Stimulated activated CD4-positive, alpha-beta T cell treated with anti-CD3 and anti-CD28 coated beads, Interleukin-4, amount 100 ng/mL, for 4 hours (primary cell): ENCODE measurements at places on chromosomes 2 and 18.

DNA sequence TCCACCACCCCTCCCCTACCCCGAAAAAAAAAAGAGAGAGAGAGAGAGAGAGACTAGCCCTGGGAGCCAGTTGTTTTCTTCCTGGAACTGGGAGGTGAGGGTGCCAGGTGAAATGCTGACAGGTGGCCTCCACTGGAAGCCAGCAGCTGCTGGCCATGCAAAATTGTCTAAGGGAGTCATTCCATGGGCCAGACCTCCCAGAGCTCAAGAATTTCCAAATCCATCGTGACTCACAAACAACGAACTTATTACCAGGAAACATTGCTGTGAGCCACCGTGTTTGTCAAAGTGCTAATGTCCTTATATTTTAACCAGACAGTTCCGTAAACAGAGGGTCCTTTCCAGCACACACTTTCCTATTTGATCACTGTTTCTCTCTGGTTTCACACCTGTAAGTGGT, 68.5 kb upstream of the PID1 start:
- DNase-seq, result no peak

DNA sequence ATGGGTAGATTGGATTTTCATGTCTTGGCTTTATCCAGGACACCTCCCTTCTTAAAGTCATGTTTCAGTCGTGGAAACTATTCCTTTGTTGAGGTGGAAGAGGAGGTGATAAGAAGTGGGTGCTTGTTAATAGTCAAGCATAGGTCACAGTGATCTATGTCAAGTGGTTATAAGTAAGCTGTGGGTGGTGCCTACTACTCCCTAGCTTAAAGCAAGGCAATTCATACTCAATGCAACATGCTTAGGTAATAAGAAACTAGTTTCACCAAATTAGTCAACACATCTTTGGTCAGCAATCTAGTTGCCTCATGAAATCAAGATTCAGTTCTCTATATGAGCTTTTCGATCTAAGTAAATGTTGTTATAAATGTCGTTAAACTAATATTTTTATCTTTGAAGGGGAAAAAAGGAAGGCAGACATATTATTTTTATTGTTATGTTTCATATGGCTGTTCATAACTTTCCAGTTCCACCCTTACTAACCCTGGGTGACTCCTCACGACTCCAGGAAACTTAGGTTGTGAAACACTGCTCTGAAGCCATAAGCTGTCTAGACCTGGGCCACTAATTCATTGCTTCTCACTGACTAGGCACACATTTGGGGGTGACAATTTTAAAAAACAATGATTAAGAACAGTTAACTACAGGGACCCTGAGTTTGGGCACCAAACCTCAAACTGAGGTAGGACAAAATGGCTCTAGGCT, 5.8 kb upstream of the ABCB11 start:
- DNase-seq, result no peak

GRCh38 chr2:28729698-28730097, 21.9 kb upstream of the PPP1CB start:
- DNase-seq, result no peak

DNA sequence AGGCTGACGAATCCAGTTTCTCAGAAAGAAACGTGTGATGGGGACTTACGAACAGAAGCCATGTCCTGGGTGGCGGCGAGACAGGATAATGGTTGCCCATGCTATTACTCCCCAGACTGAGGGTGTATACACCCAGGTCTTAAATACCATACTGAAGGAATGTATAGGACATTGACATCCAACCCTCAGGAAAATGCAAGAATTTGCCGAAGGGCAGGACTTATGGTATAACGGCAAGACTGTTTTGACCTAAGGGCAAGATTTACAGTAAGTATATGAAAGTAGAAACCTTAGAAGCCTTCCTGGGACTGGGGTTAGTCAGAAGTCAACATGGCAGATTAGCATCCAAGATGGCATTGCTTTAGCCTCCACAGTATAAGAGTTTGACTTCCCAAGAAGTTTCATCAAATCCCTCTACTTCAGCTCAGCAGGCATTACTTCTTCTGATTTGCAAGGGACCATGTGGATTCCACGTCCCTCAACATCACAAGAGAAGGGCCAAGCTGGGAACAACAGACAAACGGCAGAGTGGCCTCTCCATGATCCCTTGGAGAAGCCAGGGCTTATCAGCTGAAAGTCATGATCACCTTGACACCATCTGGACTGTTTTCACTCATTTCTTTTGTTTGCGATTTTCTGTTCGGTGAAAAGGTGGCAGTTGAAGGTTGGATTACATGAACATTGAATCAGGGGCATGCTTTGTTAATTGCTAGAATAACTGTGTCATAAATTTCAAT, 21.1 kb downstream of the ST3GAL5 start:
- no peak for DNase-seq

- DNase-seq, result no peak
Observed at GRCh38 chr2:216645636-216645950, 12.4 kb downstream of the IGFBP2 start.

- no peak for DNase-seq
Observed at GRCh38 chr2:15811367-15811766, 129.0 kb upstream of the MYCN start.

GRCh38 chr2:29317077-29317517, 201.9 kb downstream of the CLIP4 start:
- DNase-seq, result no peak
